ENCODE measurements at places on chromosomes 2 and 18. TPM values are rescaled to one million over a fixed set of nuclear protein-coding genes. Genes with fewer than 3 reads are reported as not detected.
A peak's percentile ranks its signal among the peaks of the same experiment; 100 is the strongest.

The GALR1 gene
- not detected for total RNA-seq

DNA sequence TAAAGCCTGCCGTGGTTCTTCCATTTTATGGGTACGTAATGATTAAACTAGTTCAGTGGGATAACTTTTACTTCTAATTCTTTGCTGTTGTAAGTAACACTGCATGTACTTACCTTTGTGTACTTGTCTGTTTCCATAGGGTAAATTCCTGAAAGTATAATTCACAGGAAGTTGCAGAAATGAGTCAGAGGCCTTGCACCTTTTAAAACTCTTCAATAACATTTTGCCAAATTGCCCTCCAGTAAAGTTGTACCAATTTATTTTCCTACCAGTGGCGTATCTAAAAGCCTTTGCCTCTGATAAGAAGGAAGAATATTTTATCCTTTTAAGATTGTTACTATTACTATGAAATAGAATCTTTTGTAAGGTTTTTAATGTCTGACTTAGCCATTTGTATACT, 65.1 kb downstream of the CAB39 start:
- H3K4me3 ChIP-seq: no peak overlapping the region
- H3K27ac ChIP-seq: peak overlapping the region; percentile 55
- H3K36me3 ChIP-seq: peaks cover 10% of the 10 kb centered on the region
- DNase-seq: no peak

The IGFBP5 gene
- total RNA-seq: 0.05 TPM

GRCh38 chr18:3710712-3711301, 260.8 kb downstream of the TGIF1 start:
- peaks cover 5% of the 10 kb centered on the region for H3K27me3 ChIP-seq
- DNase-seq: no peak
- H3K4me3 ChIP-seq: no peak overlapping the region
- no peak overlapping the region for H3K27ac ChIP-seq
- H3K4me1 ChIP-seq: no peaks in the 10 kb centered on the region

GRCh38 chr2:66430505-66431273, 4.2 kb upstream of the MEIS1 start:
- no peak overlapping the region for H3K27ac ChIP-seq
- DNase-seq: no peak
- H3K27me3 ChIP-seq: peaks cover 22% of the 10 kb centered on the region
- peaks cover 28% of the 10 kb centered on the region for H3K4me1 ChIP-seq
- no peaks in the 10 kb centered on the region for H3K36me3 ChIP-seq
- no peak overlapping the region for H3K4me3 ChIP-seq

Data from CD4-positive, CD25-positive, alpha-beta regulatory T cell (primary cell).